ENCODE measurements at places on chromosomes 3 and 15.
A peak's percentile ranks its signal among the peaks of the same experiment; 100 is the strongest.

DNA sequence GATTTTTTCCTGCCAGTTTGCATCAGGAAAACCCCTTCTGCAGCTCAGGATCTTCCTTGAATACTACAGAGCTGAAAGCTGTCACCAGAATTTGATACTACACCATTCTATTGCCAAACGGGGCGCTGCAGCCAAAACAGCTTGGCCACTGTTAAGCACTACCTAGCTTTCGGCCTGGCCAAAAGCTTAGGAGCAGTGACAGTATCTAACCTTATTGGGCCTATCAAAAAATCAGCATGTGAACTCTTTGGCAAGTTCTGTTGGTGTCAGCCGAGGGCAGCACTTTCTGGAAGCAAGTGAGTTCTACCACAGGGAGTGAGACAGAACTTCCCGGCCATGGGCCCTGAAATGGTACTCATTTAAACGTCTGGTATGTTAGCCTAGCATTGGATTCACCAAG is 16.1 kb upstream of the GYG1 start:
- DNase-seq: no peak

GRCh38 chr3:194671511-194671899 is 486 bp downstream of the LSG1 start:
- DNase-seq: peak; percentile 27

GRCh38 chr3:134093956-134094355 is 64.2 kb upstream of the SLCO2A1 start:
- DNase-seq: no peak

DNA sequence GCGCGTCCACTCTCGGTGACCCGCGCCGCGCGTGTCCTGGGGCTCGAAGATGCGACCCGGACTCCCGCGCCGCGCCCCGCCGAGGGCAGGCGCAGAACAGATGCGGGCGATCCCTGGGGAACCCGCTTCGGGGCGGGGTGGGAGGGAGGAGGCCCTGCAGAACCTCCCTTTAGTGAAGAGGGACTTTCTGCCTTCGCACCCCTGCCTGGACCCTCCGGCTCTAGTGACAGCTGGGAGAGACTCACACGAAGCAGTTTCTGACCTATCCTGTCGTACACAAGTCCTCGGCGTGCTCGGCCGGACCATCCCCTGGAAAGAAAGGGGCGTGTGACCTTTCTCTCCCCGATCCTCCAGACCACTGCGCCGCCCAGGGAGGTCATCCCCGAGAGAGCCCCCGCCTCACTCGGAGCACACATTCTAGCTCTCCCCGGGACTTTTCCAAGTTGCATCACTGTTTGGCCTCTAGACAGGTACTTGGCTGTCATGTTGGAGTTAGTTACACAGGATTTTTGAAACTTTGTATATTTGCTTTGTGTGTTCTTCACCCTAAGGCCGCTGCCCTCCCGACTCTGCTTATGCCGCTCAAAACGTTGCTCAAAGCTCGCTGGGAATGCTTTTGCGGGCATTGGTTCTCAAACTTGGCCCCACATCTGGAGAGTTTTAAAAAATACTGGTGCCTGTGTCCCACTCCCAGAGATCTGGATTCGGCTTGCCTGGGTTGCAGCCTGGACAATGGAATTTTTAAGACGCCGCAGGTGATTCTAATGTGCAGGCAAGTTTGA is 582 bp downstream of the CGNL1 start:
- no peak for DNase-seq

DNA sequence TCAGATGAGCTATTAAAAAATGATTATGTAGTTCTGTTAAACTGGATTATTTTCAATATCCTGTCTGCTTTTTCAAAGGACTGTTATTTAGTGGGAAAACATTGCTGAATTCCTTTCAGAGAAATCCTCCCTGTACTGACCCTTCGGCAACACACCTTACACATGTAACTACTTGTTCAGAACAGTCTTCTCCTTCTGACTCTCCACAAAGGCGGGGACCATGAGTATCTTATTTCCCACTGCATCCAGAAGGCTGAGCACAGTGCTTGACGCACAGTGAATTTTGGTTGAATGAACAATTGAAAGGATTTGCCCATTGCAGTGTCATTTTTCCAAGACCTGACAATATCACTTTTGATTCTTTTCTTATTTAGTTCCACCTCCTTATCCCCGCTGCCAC is 23.1 kb upstream of the CFAP161 start:
- DNase-seq: no peak

GRCh38 chr3:133831966-133832801 is 26.6 kb downstream of the SRPRB start:
- DNase-seq: no peak

- DNase-seq: peak; percentile 94
These were observed 244.7 kb upstream of the TBL1XR1 start for GRCh38 chr3:177441813-177442646.
